SJCRH30 (cell line): ENCODE measurements at places on chromosomes 3 and 15. TPM values are rescaled to one million over a fixed set of nuclear protein-coding genes. Genes with fewer than 3 reads are reported as not detected.

Gene RLBP1
- total RNA-seq: not detected in 2 replicates

Gene PLEKHO2
- total RNA-seq: 26.7 and 28.5 TPM in 2 replicates

Gene GP9
- not detected in 2 replicates for total RNA-seq

Gene CYP1A2
- not detected in 2 replicates for total RNA-seq

Gene OSTN
- not detected in 2 replicates for total RNA-seq

Gene YEATS2
- total RNA-seq: 38.1 and 38.3 TPM in 2 replicates

Gene GRM7
- 0.04 TPM in 1 of 2 replicates, not detected in the other for total RNA-seq

Gene HOMER2
- 6.8 and 7.3 TPM in 2 replicates for total RNA-seq

Gene INSYN1
- 0.05 TPM in 1 of 2 replicates, not detected in the other for total RNA-seq

Gene ESYT3
- total RNA-seq: 0.56 and 0.69 TPM in 2 replicates

Gene RETNLB
- total RNA-seq: not detected in 2 replicates

Gene CSPG5
- total RNA-seq: 0.73 and 1.1 TPM in 2 replicates

Gene TMEM212
- total RNA-seq: not detected in 2 replicates

Gene CIP2A
- 105 and 129 TPM in 2 replicates for total RNA-seq

Gene C2CD4A
- 0.04 and 0.10 TPM in 2 replicates for total RNA-seq

Gene C3orf85
- not detected in 2 replicates for total RNA-seq

Gene ADGRG7
- total RNA-seq: not detected in 2 replicates

Gene ROPN1
- total RNA-seq: not detected in 2 replicates

Gene MKRN2OS
- total RNA-seq: not detected in 2 replicates

Gene ZNF592
- total RNA-seq: 12.6 and 13.0 TPM in 2 replicates

Gene SLC2A2
- total RNA-seq: not detected in 2 replicates

Gene KBTBD13
- total RNA-seq: 0.08 and 0.15 TPM in 2 replicates

Gene ARGFX
- total RNA-seq: 1.1 and 1.2 TPM in 2 replicates

Gene ZDHHC19
- not detected in 2 replicates for total RNA-seq

Gene RNF123
- total RNA-seq: 12.0 and 12.3 TPM in 2 replicates

Gene BFSP2
- 0.41 TPM in 1 of 2 replicates, not detected in the other for total RNA-seq

Gene IL5RA
- not detected in 2 replicates for total RNA-seq

Gene TRPM1
- 0.06 TPM in 1 of 2 replicates, not detected in the other for total RNA-seq

Gene CHRNA5
- total RNA-seq: 19.2 and 21.7 TPM in 2 replicates

Gene MAN2A2
- 11.0 and 12.6 TPM in 2 replicates for total RNA-seq

Gene LNP1
- 10.1 and 10.5 TPM in 2 replicates for total RNA-seq
